ENCODE measurements at places on chromosomes 7 and 10.

- DNase-seq = no peak
These were observed 14.4 kb downstream of the HERPUD2 start for GRCh38 chr7:35680403-35681013.

GRCh38 chr7:77563275-77563674, 26.2 kb downstream of the PTPN12 start:
- DNase-seq = no peak

GRCh38 chr7:76189276-76189675, 12.4 kb upstream of the SRRM3 start:
- no peak for DNase-seq

DNA sequence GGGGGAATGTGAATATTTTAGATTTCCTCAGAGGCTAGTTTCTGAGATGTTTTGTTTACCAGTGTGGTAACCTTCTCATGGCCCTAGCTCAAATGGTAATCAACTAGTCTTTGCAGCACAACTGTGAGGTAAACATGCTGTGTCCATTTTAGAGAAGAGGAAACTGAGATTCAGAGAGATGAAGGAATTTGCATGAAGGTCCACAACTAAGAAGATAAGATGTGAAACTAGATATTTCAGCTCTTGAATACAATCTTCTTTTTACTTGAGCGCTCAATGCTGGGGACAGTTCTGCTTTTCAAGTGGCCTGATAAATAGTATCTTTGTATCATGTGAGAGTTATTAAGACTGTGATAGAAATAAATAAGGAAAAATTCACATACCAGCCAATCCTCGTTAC, 245.4 kb downstream of the AUTS2 start:
- DNase-seq = no peak

DNA sequence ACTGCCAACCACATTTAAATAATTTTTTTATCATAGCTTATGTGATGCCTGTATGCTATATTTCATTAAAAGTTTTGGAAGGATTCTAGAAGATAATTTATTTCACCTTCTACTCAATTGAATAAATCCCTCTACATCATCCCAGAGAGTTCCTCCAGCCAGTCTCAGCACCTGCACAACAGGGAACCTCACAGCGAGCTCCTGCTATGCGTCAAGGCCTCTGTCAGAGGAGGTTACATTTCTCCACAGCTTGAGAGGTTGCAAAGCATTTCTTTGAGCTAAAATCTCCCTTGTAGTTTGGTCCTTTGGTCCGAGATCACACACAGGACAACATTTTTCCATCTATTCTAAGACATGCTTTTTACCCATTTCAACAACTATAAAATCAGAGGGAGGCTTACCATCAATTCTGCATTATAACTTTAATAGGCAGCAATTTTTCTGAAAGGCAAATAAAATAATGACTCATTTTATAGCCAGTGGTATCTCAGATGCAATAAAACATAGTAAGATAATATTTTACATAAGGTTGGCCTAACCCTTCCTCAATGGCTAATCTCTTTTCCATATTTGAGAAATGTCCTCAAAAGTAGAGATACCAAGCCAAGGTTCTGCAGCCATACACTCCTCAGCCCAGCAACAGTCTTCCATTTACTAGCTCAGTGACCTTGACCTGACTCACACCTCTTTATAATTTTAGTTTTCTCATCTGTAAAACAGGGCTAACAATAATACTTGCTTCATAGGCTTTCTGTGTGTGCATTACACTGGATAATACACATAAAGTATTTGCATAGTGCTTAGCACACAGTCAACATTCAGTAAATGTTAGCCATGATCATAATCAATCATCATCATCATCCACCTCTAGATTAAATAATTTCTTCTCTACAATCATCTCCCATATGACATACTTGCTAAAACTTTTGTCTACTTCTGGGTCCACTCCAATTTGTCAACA, 68.8 kb downstream of the DOCK4 start:
- no peak for DNase-seq

- DNase-seq = no peak
These were observed 24.0 kb downstream of the STK32C start for GRCh38 chr10:132283604-132284382.

- no peak for DNase-seq
These were observed 175.6 kb upstream of the THSD7A start for GRCh38 chr7:12007576-12007975.

GRCh38 chr10:70807556-70807955, 8.2 kb upstream of the SGPL1 start:
- no peak for DNase-seq

GRCh38 chr10:80708185-80708584, 170.5 kb downstream of the SH2D4B start:
- no peak for DNase-seq

DNA sequence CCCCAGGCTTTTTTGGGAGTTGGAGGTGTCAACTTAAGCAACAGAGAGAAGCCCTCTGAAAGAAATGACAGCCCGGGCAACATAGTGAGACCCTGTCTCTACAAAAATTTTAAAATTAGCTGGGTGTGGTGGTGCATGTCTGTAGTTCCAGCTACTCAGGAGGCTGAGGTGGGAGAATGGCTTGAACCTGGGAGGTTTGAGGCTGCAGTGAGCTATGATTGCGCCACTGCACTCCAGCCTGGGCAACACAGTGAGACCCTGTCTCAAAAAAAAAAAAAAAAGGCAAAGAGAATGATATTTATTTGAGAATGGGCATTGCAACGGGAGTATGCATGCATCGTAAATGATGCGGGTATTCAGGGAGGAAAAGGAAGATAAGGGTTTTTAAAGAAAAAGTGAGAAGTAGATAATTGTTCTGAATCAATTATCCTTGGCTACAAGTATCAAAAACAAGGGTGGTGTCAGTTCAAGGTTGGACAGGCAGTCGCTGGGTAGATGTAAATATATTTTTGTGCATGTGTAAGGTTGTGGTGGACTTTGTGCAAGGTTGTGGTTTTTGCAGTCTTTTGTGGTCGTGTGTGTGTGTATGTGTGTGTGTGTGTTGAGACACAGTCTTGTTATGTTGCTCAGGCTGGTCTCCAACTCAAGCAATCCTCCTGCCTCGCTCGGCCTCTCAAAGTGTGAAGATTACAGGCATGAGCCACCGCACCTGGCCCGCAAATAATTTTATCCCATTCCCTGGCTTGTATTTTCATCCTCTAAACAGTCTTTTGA, 65.6 kb downstream of the COL26A1 start:
- DNase-seq = no peak

GRCh38 chr7:151628846-151629604, 109.3 kb upstream of the RHEB start:
- DNase-seq = no peak

DNA sequence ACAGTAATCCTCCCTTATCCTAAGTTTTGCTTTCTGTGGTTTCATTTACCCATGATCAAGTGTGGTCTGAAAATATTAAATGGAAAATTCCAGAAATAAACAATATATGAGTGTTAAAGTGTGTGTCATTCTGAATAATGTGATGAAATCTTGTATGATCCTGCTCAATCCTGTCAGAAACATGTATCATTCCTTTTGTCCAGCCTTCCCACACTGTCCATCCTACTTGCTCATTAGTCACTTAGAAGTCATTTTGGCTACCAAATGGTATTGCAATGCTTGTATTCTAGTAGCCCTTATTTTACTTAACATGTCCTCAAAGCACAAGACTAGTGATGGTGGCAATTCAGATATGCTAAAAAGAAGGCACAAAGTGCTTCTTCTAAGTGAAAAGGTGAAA, 1211.2 kb upstream of the SORCS1 start:
- no peak for DNase-seq

- DNase-seq = no peak
These were observed 9.6 kb downstream of the FAM53B start for GRCh38 chr10:124734311-124735166.

- DNase-seq = no peak
These were observed 410.3 kb upstream of the ZWINT start for GRCh38 chr10:56771343-56771742.

- no peak for DNase-seq
These were observed 561.7 kb downstream of the GATA3 start for GRCh38 chr10:8616166-8616565.

DNA sequence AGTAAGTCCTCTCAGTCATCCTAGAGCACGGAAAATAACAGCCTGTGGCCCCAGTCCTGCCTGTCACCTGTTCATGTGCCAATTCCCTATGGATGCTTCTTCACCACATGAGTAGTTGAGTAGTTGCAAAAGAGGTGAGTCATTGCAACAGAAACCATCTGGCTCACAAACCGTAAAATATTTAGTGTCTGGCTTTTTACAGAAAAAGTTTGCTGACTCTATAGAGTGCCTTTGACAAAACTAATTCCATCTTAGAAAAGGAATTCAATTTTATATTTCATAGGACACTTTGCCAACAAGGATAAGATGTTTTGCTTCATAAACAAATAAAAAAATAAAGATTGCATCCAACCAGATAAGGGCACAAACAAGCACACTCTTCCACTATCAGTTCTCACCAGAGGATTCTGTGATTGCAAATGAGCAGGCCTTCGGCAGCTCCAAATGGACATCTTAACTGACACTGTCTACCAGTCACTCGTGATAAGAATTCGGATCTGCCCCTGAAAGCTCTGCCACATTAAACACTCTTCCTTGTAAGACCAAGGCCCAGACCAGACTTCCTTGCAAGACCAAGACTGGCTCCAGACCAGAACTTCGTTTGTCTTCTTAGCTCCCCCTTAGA, 242.7 kb upstream of the SEMA3C start:
- no peak for DNase-seq

DNA sequence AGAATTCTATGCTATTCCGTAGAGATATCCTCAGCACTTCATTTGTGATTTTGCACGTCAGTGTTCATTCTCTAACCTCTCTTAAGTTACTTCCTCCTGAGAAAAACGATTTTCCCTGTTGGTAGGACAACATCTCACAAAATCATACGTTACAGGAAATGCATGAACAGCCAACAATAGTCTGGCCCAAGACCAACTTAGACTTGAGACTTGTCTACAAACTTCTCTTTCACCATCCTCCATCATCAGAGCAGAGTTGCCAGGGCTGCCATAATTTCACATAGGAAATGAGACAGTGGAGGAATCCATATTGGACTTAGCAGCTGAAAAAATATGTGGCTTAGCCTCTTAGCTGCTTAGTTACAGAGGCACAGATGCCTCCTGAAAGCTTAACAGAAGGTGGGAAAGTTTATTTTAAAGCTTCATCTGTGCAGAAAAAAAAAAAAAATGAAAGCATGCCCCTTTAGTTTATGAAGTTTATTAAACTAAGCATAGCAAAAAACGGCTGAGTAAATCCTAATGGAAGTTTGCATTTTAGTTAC, 222.5 kb upstream of the CACNA2D1 start:
- no peak for DNase-seq

DNA sequence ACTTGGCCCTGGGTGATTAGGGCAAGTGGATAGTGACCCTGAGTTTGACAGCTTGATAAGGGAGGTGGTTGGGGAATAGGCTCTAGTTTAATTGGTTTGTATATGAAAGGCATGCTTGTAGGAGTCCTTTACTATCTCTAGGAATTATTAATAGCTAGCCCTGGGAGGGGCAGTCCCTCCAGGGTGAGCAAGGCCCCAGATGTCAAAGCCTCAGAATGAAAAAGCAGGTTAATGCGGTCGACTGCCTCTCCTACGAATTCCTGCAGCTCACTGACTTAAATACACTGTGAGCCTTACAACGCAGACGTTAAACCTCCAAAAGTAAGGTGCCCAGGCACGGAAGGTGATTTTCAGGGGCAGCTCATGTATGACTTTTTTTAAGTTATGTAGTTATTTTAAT, 5.2 kb upstream of the BTBD16 start:
- no peak for DNase-seq

DNA sequence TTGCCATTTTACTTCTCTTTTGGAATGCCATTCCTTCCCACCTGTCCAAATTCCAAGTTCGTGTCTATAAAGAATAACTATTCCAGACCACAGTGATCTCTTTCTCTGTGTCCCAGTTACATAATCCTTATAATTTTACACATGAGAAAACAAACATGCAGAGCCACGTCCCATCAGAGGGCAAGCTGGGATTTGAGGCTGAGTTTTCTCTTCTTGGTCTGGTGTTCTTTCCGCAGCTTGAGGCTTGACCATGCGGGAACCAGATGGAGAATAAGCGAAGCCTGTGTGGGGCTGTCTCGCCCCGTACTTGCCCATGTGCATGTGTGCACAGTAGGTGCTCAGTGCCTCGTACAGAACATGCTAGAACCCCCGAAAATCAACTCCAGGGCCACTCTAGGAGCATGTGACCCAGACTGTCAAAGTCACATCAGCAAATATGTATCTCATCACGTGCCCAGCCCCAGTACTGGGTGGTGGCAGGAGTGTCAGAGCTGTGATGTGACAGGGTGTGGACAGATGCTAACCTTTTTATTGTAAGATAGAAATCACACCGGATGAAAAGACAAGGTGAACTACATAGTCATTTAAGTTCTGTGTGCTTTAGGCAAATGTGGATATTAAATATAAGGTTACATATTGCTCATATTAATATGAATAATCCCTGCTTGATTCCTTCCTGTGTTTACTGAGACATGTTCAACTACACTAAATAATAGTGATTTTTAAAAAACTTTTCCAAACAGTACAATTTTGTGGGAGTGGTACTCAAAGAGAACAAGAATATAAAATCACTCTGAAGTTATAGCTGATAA, 3.2 kb downstream of the INSIG1 start:
- DNase-seq = no peak

DNA sequence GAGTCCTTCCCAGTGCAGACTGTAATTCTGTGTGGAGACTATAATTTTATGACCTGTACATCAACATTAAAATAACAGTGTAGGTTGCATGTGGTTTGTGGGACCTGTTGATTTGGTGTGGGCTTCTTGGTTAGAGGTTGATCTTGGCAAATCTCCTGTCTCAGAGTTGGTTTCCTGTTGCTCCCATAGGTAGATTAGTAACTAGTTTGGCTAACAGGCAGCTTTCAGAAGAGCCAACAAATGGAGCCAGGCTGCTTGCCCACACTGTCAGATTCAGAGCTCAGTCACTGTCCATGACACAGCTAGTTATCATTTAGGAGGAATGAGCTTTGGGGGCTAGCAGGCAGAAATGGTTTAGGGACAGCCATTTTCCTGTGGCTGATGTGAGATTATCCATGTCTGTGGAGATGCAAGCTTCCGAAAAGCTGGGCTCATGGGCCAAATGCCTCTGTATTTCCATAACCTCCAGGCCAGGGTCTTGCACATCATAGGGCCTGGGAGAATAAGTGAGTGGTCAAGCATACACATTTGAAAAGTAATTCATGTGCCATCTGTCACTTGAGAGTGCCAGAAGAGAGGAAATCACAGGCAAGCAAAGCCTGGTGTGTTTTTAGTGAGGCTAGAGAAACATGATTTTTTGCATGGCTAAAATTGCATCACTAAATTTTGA, 33.4 kb downstream of the CCM2 start:
- no peak for DNase-seq

- DNase-seq = no peak
These were observed 59.8 kb downstream of the CPVL start for GRCh38 chr7:29086545-29086944.

- DNase-seq = no peak
These were observed 262.5 kb upstream of the SORCS1 start for GRCh38 chr10:107427016-107427415.

- DNase-seq = no peak
These were observed 12.8 kb downstream of the SNX8 start for GRCh38 chr7:2301511-2301863.
